NCI-H187 treated with DMSO at 0.1 percent for 48 hours (cell line): ENCODE measurements at places on chromosomes 5 and 9.

DNA sequence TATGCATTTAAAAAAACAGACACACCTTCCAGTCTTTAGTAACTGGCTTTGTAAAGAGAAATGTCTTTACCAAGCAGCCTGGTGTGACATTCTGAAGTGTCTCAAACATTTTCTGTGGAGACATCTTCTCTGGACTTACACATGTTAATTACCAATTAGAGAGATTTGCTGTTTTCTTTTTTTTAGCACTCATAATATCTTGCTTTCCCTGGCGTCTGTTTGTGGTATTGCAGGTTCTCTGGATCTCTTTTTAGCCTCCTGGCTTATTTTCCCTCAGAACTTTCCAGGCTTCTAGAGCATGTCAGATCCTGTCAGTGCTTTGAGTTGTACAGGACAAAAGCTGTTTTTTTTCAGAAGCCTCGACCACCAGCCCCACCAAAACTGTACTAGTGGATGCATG lies 92.5 kb downstream of the MSX2 start:
- DNase-seq: no peak

GRCh38 chr9:114115654-114116125 lies 16.6 kb upstream of the KIF12 start:
- no peak for DNase-seq

DNA sequence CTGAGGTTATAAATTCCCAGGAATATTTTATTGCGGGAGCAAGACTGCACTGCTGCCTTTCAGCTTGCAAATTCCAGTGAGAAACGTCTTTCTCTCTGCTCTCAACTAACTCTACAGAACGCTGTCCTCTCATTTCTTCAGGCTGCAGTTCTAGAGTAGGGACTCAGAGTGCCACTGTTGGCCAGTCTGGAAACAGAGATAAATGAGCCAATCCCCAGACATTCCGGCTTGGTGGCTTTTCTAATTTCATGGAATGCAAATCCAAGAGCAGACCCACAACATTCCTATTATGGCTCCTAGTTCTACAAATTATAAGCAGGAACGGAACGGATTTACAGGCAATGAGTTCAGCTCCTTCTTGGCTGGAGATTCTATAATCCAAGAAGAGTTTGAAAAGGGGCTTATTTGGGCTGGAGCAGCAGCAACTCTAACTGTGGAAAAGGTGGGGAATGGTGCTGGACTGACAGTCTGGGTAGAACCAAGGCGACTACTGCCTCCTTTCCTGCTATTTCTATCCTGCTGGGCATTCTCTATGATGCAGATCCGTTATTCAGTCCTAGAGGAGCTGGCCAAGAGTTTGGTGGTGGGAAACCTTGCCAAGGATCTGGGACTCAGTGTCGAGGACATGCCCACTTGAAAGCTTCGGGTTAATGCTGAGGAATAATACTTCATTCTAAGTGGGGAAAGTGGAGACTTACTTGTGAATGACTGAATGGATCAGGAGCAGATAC lies 9.3 kb downstream of the PCDHGA12 start:
- no peak for DNase-seq

- DNase-seq: no peak
Measured at GRCh38 chr9:16726029-16726428, 144.4 kb downstream of the BNC2 start.

DNA sequence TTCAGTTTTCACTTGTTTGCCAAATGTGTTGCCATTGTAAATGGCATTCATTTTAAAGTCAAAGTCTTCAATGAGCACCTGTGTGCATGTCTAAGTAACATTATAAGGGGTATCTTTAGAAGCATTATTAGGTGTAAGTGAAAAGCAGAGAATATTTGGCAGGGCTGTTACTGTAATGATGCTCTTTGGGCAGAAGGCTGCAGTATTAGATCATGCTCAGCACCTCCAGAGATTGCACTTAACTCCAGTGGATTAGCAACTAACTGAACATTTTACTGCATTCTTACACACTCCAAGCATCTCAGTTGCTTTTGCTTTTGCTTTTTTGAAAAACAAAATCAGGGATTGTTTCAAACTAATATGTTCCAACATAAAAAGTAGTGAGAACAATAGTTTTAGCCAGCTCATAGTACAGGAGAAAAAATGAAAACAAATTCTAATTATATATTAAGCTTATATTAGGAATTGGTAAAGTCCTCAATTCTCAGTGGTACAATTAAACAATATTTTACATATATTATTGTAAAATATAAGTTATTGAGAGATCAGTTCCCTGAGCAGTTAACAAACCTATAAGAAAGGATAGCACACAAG lies 1740.9 kb upstream of the CDH9 start:
- no peak for DNase-seq

GRCh38 chr5:92505145-92505544 lies 1075.9 kb downstream of the NR2F1-AS1 start:
- DNase-seq: no peak

DNA sequence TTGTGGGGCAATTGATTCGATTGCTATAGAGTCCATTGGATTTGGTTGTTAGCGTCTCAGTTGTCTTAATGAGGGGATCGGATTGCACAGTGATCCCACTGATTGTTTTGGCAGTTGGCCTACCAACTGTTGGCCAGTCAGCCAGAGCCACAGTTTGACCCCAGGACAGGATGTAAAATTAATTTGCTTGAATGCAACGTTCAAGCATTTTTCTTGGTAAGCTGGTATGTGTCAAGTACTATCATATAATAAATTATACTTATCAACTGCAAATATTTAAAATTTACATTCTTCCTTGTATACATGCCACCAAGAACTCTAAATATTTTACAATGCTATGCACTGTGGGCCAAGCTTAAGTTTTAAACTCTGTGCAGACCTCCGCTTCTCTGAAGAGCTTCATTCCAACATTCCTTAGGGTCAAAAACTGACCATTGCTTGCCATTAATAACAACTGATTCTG lies 80.4 kb upstream of the OSMR start:
- no peak for DNase-seq

DNA sequence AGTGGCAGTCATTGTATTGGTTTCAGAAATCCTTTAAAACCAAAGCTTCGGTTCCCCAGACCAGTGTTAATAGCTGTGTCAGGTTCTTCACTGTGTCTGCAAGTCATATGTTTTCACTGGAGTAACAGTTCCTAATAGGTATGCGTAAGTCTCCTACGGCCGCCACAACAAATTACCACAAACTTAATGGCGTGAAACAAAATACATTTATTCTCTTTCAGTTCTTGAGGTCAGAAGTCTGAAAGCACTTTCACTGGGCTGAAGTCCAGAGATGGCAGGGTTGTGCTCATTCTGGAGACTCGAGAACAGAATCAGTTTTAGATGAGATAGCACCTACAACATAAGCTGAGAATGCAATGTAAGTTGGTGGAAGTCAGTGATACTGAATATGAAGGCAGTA lies 556.2 kb downstream of the TLE4 start:
- DNase-seq: no peak

DNA sequence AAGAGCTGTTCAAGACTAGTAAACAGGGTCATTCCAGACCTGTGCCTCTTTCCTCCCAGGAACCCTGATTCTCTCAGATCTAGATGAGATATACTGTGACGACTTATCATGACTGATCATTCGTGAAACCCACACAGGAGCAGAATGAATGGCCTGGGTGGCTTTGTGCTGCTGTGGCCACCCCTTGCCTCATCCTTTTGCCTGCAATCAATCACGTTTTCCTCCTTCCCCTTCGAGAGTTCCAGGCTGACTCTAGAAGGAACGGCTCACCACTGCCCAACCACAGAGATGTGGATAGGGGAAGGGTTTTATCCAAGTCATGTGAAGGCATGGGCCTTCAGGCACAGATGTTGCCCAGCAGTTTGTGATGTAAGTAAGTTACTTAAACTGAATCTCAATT lies 5.8 kb downstream of the ANXA6 start:
- no peak for DNase-seq

DNA sequence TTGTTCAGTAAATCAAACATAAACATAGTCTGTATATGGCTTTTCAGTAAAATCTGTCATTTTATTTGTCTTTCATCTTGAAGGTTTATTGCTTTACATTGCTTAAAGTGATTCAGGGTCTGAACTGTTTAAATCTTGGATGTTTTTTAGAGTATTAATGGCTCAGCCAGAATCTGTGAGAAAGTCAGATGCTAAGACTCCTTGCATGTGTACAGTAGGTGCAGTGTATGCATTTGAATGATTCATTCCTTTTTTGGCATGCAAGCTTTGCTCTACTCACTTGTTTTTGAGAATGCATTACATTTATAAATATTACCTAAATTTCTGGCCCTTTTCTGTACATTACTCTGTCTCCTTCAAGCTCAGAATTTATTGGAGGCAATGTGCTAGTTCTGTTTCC lies 271.0 kb upstream of the RIOK2 start:
- DNase-seq: no peak

- DNase-seq: no peak
Measured at GRCh38 chr5:36688722-36689121, 82.3 kb downstream of the SLC1A3 start.

DNA sequence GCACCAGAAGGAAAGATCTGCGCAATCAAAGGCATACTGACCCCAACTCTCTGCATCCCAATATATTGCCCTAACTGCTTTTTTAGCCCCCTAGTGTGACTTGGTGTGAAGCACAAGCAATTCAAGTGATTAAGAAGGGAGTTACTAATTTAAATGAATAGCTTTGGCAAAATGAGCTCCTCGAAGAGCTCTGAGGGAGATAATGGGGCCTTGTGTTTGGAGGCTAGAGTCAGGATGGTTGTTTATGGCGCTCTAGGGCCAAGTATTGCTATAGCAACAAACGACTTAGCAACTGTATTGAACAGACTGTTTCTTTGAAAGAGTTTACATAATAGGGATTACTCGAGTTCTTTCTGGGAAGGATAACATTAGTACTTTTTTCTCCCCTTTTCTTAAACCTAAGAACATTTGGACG lies 11.5 kb upstream of the C5orf58 start:
- DNase-seq: no peak

- DNase-seq: no peak
Measured at GRCh38 chr5:159657298-159657697, 259.0 kb upstream of the ADRA1B start.

DNA sequence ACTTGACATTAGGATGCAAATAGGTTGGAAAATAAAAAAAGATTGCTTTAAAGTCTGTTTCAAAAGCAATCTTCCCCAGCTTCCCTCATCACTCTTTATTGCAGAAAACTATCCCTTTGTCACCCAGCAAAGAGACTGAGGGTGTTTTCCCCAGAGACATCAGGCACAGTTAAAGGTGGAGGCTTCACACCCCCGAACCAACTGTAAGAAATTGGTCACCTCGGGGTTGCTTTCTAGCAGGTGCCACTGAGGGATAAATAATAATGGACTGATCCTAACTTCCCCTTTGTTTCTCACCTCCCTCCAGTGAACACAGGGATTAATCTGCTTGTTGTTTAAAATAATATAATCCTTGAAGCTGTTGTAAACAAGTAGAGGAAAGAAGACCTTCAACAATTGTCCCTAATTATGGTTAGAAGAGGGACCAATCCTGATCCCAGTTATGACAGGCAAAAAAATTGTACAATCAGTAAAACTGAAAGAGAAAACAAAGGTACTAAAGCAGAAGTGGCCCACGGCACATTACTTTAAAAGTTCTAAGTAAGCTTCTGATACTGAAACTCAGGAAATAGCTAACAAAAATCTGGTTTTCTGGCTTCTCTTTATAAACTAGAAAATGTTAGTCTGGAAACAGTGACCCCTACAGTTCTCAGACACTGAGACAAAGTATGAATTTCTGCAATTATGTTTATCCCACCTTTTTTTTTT lies 6.6 kb upstream of the PCSK1 start:
- no peak for DNase-seq

DNA sequence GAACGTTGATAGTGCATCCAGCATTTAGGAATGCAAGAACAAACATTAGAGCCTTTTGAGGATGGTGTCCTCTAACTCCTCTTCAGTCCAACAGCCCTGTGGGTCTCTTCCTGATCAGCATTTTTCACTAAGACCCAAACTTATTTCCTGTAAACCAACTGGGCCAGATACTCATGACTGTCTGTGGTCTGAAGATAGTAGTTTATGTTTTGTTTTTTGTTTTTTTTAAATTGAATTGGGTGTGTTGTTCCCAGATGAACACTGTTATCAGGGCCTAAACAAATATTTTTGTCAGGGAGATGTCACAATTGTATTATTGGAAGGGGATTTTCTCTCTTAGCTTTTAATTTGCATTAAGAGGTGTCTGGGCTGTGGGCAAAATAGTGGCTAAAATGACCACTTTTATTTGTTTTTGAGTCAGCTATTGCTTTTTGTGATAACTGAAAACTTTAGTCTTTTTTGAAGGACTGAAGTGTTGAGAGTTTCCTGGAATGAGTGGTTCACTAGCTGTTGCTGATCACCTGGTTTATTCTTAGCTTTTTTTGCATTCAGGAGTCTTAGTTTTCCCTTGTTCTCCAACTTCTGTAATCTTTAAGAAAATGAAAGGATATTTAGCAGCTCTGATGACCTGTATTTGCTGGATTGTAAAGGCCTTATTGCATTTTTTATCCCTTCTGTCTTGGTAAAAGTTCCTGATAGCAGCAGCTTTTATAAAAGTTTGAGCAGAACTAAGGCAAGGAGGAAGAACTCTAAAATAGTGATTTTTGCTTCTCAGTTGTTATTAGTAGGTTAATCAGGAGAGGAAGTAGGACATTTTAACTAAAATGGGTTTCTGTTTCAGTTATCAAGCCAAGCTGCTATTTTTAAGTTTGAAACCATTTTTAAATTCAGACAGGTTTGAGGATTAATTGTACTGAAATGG lies 5.5 kb downstream of the MAN2A1 start:
- no peak for DNase-seq

DNA sequence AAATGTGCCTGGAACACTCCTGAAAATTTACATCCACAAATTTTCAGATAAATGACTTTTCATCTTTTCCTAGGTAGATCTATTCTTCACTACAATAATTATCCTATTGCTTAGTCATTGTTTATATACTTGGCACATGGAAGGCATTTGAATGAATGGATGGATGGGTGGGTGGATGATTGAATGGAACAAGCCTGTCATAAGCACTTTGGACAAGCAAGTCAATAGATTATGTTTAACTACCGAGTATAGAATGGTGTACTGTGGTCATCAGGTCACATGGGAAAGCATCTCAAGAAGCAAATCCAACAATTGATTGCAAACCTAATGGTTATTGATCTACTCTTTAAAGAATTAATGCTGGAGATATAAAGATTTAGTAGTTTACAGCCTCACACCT lies 114.4 kb upstream of the DMRTA1 start:
- DNase-seq: no peak

- no peak for DNase-seq
Measured at GRCh38 chr9:109639674-109640579, 140.1 kb upstream of the PALM2AKAP2 start.

- DNase-seq: no peak
Measured at GRCh38 chr5:56685503-56686217, 129.7 kb upstream of the MAP3K1 start.

- no peak for DNase-seq
Measured at GRCh38 chr5:132830436-132831094, at the start of gene SHROOM1. Gene SHROOM1 (minus strand): TSS chr5:132830647. CDS start chr5:132826140, 4,507 bp downstream.

DNA sequence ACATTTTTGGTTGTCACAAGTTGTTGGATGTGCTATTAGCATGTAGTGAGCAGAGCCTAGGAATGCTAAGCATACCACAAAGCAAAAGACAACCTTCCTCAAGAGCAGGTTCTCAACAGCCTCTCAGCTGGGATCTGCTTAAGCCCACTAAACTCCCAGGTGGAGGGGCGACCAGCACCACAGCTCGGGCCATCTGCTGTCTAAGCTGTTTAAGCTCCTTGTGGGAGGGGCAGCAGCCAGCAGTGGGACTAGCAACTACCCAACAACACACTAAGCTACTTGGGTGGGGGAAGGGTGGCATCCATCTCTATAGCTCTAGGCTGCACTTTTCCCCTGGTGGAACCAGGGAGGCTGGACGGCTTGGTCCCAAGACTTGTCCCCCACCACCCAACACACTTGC lies 1052.7 kb upstream of the ARRDC3 start:
- no peak for DNase-seq

- DNase-seq: no peak
Measured at GRCh38 chr9:97747201-97747965, 50.2 kb upstream of the XPA start.
